ENCODE measurements at places on chromosomes 12 and 14. TPM values are rescaled to one million over a fixed set of nuclear protein-coding genes. Genes with fewer than 3 reads are reported as not detected.

- H3K36me3 ChIP-seq: peaks cover 17% of the 10 kb centered on the region
- H3K4me1 ChIP-seq: peaks cover 12% of the 10 kb centered on the region
- H3K27me3 ChIP-seq: no peaks in the 10 kb centered on the region
- peak overlapping the region; percentile 72 for H3K27ac ChIP-seq
These were observed 762 bp downstream of the PPP2R5E start for GRCh38 chr14:63542231-63542999.

GRCh38 chr12:123498126-123498825, 35.2 kb downstream of the RILPL1 start:
- peaks cover 28% of the 10 kb centered on the region for H3K36me3 ChIP-seq
- H3K27ac ChIP-seq: no peak overlapping the region
- no peaks in the 10 kb centered on the region for H3K4me1 ChIP-seq
- H3K27me3 ChIP-seq: no peaks in the 10 kb centered on the region

- no peak for DNase-seq
- no peak overlapping the region for H3K4me3 ChIP-seq
- H3K36me3 ChIP-seq: no peaks in the 10 kb centered on the region
- peaks cover 2% of the 10 kb centered on the region for H3K27me3 ChIP-seq
- H3K4me1 ChIP-seq: no peaks in the 10 kb centered on the region
These were observed 9.4 kb upstream of the LRRC10 start for GRCh38 chr12:69620077-69620476.

DNA sequence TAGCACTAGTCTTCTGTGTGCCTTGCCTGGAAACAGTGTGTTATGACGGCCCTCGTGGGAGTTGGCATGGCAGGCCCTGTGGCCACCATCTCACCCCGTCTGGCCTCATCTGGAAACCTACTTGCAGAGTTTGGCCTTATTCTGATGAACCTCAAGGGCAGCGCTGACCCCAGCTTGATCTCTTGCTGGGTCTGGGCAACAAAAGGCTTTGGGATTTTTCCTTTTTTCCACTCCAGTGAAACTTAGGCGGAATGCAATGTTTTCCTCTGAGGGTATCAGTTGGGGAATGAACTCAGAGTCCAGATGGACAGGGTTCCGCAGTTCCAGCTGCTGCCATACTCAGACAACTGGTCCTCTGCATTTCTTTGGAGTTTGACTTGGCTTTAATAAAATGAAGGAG, 15.9 kb downstream of the CACNA1C start:
- no peaks in the 10 kb centered on the region for H3K36me3 ChIP-seq
- no peak overlapping the region for H3K27ac ChIP-seq
- no peak overlapping the region for H3K4me3 ChIP-seq
- H3K4me1 ChIP-seq: peaks cover 15% of the 10 kb centered on the region

CKAP4 gene
- total RNA-seq: 184 TPM

SSPN gene
- 9.8 TPM for total RNA-seq

CD163 gene
- total RNA-seq: under 0.01 TPM
